Fibroblast of lung (primary cell): ENCODE measurements at places on chromosomes 13 and 19. TPM values are rescaled to one million over a fixed set of nuclear protein-coding genes. Genes with fewer than 3 reads are reported as not detected.
A peak's percentile ranks its signal among the peaks of the same experiment; 100 is the strongest.

DNA sequence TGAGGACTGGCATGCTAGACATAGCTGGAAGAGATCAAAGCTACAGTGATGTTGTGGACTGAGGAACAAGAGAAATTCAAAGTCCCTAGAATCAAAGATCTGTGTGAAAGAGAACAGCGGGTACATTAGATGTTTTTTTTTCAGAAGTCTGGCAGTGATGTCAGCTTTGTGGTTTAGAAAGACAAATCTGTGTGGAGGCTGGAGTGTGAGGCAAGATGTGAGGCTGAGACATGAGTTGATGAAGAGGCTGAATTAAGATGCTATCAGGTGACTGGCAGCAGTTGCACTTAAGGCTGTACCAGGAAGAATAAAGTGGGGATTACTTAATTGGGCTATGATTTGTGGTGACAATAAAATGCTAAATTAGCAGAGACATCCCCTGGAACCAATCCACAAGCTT, 46.5 kb downstream of the DNAJC3 start:
- H3K27ac ChIP-seq: no peak overlapping the region
- peaks cover 4% of the 10 kb centered on the region for H3K36me3 ChIP-seq
- H3K4me1 ChIP-seq: no peaks in the 10 kb centered on the region
- no peak overlapping the region for H3K4me3 ChIP-seq
- H3K27me3 ChIP-seq: no peaks in the 10 kb centered on the region
- no peak for DNase-seq

GRCh38 chr19:56119582-56119978, 1.5 kb downstream of the ZNF787 start:
- peaks cover 2% of the 10 kb centered on the region for H3K36me3 ChIP-seq
- H3K27me3 ChIP-seq: no peaks in the 10 kb centered on the region
- H3K4me3 ChIP-seq: peak overlapping the region; percentile 82
- H3K27ac ChIP-seq: peak overlapping the region; percentile 95
- peak; percentile 42 for DNase-seq

MBD3L3 gene
- not detected in 2 replicates for total RNA-seq

GRCh38 chr19:39878398-39878797, 32.2 kb upstream of the FBL start:
- DNase-seq: no peak
- H3K27ac ChIP-seq: no peak overlapping the region
- H3K27me3 ChIP-seq: no peaks in the 10 kb centered on the region
- no peaks in the 10 kb centered on the region for H3K4me1 ChIP-seq

- H3K4me1 ChIP-seq: no peaks in the 10 kb centered on the region
- H3K4me3 ChIP-seq: no peak overlapping the region
- DNase-seq: peak; percentile 81
- H3K36me3 ChIP-seq: no peaks in the 10 kb centered on the region
Measured at GRCh38 chr13:89066868-89067466, 1395.8 kb downstream of the SLITRK5 start.

DNA sequence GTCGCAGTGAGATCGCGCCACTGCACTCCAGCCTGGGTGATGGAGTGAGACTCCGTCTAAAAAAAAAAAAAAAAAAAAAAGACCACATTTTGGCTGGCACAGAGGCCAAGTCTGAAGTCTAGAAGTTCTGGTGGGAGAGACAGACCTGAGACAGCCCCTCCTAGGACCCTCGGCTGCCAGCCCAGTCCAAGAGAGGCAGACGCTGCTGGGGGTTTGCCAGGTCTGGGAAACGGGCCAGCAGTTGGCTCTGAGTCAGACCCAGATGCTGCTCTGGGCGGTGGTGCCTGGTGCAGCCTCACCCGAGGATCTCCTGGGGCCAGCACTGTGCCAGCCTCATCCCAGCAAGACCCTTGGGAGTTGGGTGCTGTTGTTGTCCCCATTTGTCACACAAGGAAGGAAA, 5.8 kb downstream of the FCHO1 start:
- H3K4me3 ChIP-seq: no peak overlapping the region
- peak; percentile 55 for DNase-seq
- H3K27me3 ChIP-seq: no peaks in the 10 kb centered on the region
- H3K4me1 ChIP-seq: no peaks in the 10 kb centered on the region

DNA sequence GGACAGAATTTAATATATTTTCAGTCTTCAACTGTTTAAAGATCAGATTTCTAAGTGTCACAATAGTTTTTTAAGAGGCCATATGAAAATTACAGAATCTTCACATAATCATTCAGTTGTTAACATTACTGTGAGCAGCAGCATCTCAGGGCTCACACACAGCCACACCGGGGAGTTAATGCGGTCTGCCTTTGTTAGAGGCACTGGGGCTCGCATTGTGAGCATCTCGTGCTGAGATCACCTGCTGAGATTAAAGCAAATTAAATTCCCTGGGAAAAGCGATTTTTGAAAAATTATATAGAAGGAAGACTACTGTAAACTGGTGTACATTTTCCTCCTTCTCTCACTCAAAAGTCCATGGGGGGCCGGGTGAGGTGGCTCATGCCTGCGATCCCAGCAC, 16.6 kb downstream of the GPR12 start:
- no peaks in the 10 kb centered on the region for H3K4me1 ChIP-seq
- no peaks in the 10 kb centered on the region for H3K27me3 ChIP-seq
- no peak for DNase-seq
- no peaks in the 10 kb centered on the region for H3K36me3 ChIP-seq
- no peak overlapping the region for H3K27ac ChIP-seq
- H3K4me3 ChIP-seq: no peak overlapping the region

DNA sequence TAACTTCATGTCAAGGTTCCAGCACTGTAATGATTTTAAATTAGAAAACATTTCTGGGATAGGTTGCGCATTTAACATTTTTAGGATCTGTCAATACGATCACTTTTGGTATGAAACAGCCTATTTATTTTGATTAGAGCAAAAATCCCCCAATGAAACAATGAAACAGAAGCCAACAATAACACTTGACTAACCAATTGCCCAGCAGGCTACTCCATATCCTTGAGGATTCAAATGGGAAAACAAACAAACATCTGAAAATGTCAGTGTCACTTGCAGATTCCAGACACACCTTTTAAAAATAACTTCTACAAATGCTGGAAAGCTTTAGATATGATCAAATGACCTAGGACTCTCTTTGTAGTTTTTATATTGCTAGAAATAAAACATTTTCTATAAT, 1412.5 kb upstream of the PRR20A start:
- no peak overlapping the region for H3K4me3 ChIP-seq
- DNase-seq: no peak
- no peaks in the 10 kb centered on the region for H3K4me1 ChIP-seq
- H3K36me3 ChIP-seq: no peaks in the 10 kb centered on the region
- H3K27ac ChIP-seq: no peak overlapping the region
- no peaks in the 10 kb centered on the region for H3K27me3 ChIP-seq

DNA sequence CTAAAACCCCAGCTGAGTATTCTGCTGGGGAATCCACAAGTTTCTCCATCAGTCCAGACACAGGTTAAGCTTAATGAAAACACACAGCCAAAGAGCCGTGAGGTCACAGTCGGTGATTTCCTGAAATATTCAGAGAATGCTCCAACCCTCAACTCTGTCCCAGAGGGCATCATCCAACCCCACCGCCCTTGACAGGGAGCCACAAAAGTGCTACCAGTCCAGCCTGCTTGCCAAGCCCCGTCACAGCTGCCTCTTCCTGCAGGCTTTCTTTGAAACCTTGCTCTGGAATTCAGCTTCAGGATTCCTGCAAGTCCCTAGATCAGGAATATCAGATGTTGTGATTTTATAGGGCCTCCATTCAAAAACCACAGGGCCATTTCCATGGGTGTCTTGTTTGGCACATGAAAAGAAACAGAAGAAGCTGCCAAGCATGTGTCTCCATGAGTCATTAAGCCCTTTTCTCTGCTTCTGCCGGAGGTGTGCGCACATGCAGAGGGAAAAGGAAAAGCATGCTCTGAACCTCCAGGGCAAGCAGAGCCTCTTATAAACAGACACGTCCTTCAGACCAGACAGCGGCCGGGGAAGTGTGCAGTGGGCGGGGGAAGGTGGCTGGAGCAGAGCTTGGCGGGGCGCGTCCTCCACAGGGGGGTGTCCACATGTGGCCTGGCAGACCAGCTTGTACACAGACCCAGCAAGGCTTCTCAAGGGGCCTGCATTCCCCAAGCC, 164.7 kb downstream of the KATNAL1 start:
- H3K27me3 ChIP-seq: no peaks in the 10 kb centered on the region
- H3K4me1 ChIP-seq: peaks cover 20% of the 10 kb centered on the region
- no peak overlapping the region for H3K4me3 ChIP-seq
- DNase-seq: peak; percentile 94
- H3K36me3 ChIP-seq: no peaks in the 10 kb centered on the region

DNA sequence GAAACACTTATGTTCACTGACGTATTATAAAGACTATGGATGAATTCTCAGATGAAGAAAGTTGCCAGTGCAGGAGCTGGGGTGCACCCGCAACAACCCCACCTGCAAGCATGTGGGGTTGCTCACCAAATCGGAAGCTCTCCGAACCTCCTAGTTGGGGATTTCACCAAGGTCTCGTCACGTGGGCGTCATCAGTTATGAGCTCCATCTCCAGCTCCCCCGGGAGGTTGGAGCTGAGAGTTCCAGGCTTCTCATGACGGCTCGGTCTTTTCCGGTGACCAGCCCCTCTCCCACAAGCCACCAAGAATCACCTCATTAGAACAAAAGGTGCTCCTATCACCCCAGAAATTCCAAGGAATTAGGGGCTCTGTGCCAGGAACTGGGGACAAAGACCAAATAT, 46.1 kb upstream of the TUBGCP3 start:
- no peaks in the 10 kb centered on the region for H3K4me1 ChIP-seq
- no peak overlapping the region for H3K27ac ChIP-seq
- peaks cover 4% of the 10 kb centered on the region for H3K27me3 ChIP-seq
- no peak overlapping the region for H3K4me3 ChIP-seq
- no peak for DNase-seq

DNA sequence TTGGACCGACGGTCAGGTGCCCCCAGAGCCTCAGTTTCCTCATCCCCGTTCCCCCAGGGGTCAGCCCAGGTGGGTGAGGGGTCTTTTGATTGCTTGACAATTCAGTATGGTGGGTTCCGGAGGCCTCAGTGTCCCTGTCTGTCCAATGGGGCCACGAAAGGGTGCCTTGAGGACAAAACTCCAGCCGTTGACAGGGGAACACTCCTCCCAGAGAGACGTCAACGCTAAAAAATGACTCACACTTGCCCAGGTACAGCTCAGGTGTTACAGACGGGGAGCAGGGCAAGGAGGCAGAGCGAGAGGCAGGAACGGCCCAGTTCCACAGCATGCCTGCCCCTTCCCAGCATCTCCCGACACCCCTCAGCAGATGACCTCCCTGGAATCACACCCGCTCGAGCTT, 1.8 kb downstream of the TNFAIP8L1 start:
- no peak overlapping the region for H3K27ac ChIP-seq
- H3K4me3 ChIP-seq: no peak overlapping the region
- no peaks in the 10 kb centered on the region for H3K36me3 ChIP-seq
- DNase-seq: no peak
- H3K27me3 ChIP-seq: no peaks in the 10 kb centered on the region

GRCh38 chr13:21723807-21724505, 53.1 kb downstream of the FGF9 start:
- no peaks in the 10 kb centered on the region for H3K4me1 ChIP-seq
- no peaks in the 10 kb centered on the region for H3K27me3 ChIP-seq
- H3K4me3 ChIP-seq: no peak overlapping the region
- no peak for DNase-seq
- no peaks in the 10 kb centered on the region for H3K36me3 ChIP-seq

DNA sequence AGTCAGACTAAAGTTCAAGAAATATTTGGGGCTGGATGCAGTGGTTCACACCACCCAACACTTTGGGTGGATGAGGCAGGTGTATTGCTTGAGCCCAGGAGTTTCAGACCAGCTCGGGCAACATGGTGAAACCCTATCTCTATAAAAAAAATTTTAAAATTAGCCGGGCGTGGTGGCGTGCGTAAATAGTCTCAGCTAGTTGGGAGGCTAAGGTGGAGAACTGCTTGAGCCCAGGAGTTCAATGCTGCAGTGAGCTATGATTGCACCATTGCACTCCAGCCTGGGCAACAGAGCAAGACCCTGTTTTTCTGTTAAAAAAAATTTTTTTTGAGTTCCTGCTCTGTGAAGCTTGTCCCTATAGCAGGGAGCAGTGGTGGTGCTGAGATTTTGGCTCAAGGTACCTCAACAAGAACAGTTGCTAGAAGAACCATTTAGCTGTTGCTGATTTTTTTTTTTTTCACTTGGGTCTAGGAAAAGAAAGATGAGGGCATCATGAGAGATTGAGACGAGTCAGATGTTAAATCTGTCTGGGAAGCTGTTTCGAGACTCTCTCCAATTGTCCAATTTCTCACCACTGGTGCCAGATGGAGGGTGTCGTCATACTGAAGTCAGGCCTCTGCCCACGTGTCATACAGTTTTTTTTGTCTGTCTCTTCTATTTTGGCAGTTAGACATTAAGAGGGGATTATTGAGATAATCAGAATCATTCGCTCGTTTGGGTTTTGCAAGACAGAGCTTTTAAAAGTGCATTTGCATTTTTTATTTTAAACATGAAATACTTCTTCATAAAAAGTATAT, 3.7 kb downstream of the SLC25A42 start:
- H3K4me3 ChIP-seq: no peak overlapping the region
- peaks cover 12% of the 10 kb centered on the region for H3K4me1 ChIP-seq
- H3K27me3 ChIP-seq: no peaks in the 10 kb centered on the region
- DNase-seq: no peak
- no peaks in the 10 kb centered on the region for H3K36me3 ChIP-seq
- H3K27ac ChIP-seq: no peak overlapping the region

IGFLR1 gene
- total RNA-seq: 0.17 and 0.51 TPM in 2 replicates

GRCh38 chr13:46382224-46382623, 4.8 kb downstream of the RUBCNL start:
- DNase-seq: no peak
- H3K4me3 ChIP-seq: no peak overlapping the region
- H3K4me1 ChIP-seq: no peaks in the 10 kb centered on the region
- H3K27ac ChIP-seq: no peak overlapping the region
- H3K36me3 ChIP-seq: no peaks in the 10 kb centered on the region

GRCh38 chr13:25295701-25296100, 5.7 kb upstream of the NUP58 start:
- H3K36me3 ChIP-seq: no peaks in the 10 kb centered on the region
- no peak overlapping the region for H3K27ac ChIP-seq
- no peak for DNase-seq
- H3K4me1 ChIP-seq: no peaks in the 10 kb centered on the region
- H3K4me3 ChIP-seq: no peak overlapping the region

KLK4 gene
- not detected in 2 replicates for total RNA-seq

FAM174C gene
- 22.5 and 24.7 TPM in 2 replicates for total RNA-seq

DNA sequence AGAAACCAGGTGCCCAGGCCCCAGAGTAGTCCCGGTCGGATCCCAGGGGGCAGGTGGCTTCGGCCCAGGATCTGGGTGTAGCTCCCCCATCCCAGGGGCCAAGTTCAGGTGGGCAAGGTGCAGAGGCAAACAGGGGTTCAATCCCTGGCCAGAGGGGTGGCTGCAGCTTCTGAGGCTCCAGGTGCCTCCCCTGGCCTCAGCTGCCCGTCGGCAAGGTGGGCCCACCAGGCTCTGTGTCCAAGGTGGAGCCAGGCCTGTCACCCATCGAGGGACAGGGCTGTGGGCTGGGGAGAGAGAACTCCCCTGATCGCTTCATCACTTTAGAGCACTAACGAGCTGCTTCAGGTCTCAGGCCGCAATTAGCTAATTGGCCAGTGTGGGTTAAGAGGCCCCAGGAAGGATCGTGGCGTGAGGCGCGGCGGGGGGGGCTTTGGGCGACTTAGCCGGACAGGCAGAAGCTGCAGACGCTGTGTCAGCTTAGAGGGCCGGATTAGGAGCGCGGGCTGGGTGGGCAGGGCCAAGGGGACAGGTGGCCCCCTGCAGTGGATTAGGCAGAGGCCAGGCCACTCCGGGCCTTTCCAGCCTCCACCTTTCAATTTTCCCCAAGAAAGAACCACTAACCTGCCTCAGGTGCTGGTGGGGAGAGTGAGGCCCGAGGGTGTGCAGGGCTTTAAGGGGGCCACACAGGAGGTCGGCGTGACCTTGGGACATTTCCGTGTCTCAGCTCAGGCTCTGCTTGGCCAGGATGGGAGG, 2.8 kb upstream of the RAX2 start:
- DNase-seq: no peak
- H3K4me1 ChIP-seq: no peaks in the 10 kb centered on the region
- H3K4me3 ChIP-seq: no peak overlapping the region
- no peak overlapping the region for H3K27ac ChIP-seq
- H3K36me3 ChIP-seq: no peaks in the 10 kb centered on the region

CYP4F12 gene
- total RNA-seq: not detected in 2 replicates
